Stimulated activated CD4-positive, alpha-beta T cell treated with anti-CD3 and anti-CD28 coated beads, Interleukin-2, amount 100 ng/mL, for 24 hours (primary cell): ENCODE measurements at places on chromosomes 12 and 14.

- DNase-seq: no peak
Observed at GRCh38 chr14:34338056-34338455, 124.0 kb downstream of the SPTSSA start.

GRCh38 chr12:92702754-92703679 lies at the start of gene PLEKHG7:
Gene PLEKHG7, plus strand, starts transcription at chr12:92702989. Its CDS starts 3,643 bp downstream, at chr12:92706632.
- DNase-seq: no peak

DNA sequence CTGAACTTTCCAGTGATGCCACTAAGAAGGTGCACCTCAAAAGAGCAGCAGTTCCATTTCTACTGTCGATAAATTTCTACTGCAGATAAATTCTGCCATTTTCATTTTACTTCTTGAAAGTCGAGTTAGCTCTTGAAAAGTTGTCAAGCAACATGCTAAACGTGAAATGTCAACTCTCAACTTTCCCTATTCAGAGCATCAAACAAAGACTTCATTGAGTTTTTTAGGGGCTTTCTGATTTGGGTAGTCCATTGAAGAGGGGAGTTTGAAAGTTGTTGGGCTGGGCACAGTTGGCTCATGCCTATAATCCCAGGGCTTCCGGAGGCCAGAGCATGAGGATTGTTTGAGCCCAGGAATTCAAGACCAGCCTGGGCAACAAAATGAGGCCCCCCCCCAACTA lies 59.4 kb upstream of the SYNE2 start:
- no peak for DNase-seq

DNA sequence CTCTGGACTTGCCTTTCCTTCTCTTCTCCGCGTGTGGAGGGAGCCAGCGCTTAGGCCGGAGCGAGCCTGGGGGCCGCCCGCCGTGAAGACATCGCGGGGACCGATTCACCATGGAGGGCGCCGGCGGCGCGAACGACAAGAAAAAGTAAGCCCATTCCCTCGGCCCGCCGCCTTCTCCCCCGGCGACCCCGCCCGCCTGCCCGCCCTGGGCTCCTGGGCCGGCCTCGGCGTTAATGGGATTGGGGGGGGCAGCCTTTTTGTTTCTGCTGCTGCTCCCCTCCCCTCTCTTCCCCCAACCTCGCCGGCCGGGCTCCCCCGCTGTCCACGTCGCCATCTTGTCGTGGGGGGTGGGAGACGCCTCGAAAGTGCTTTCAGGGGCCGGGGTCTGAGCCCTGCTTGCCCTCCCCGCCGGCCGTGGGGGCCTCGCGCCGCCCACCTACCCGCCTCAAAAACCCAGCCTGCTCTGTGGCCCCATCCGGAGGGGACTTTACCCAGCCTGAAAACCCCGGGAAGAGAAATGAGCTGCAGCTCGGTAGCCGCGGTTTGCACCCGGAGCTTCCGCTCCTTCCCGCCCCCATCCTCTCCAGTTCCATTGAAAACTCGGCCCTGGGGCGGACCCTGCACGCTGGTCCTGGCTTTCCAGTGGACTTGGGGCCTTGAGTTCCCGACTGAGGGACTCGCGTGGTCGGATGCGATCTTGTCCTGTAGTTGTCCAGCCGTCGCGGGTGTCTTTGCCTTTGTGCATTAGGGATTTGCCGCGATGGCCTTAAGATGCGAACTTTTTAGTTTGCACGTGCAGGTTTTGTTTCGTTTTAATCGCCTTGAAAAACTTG lies 598 bp downstream of the HIF1A start:
- peak; percentile 66 for DNase-seq

GRCh38 chr12:114342656-114343055 lies 63.3 kb downstream of the TBX5 start:
- DNase-seq: no peak

- DNase-seq: no peak
Observed at GRCh38 chr12:24632466-24632865, 316.4 kb downstream of the BCAT1 start.

DNA sequence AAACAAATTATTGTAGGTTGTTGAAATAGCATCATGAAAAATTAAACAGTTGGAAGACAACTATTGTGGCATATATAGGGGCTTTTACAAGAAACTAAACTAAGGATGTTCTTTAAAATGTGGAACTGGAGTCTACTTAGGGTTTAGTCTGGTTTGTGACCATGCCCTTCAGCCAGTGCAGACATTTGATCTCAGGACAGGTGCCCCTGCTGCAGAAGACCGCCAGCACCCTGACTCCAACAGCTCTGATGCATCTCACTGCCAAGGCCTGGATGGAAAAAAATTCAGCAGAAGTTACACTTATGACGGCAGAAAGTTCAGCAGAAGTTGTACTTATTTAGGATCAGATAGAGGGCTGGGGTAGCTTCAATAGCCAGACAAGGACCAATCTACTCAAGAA lies 51.5 kb downstream of the TMEM117 start:
- DNase-seq: no peak

DNA sequence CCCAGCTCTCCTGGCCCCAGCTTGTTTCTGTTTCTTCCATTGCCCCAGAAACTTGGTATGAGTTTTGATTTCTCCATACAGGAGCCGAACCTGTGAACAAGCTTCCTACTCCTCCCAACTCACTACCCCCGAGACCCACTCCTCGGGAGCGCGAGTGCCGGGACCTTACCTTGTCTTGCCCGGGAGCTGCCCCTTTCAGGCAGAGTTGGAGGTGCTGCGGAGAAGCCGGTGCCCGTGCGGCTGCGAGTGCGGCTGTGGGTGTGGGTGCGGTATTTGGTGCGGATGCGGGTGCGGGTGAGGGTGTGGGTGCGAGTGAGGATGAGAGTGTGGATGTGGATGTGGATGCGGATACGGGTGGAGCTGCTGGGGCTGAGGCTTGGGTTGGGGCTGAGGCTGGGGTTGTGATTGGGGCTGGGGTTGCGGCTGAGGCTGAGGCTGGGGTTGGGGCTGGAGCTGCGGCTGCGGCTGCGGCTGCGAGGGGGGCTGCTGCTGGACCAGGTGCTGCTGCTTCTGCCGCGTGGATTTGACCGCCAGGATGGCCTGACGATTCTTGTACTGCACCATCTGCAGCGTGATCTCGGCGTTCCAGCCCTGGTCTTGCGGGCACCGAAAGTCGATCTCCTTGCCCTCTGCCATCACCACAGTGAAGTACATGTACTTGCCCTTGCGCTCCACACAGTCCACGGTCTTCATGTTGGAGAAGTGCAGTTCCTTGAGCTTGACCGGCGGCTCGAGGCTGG lies 1.1 kb downstream of the PHLDA1 start:
- DNase-seq: peak; percentile 67

DNA sequence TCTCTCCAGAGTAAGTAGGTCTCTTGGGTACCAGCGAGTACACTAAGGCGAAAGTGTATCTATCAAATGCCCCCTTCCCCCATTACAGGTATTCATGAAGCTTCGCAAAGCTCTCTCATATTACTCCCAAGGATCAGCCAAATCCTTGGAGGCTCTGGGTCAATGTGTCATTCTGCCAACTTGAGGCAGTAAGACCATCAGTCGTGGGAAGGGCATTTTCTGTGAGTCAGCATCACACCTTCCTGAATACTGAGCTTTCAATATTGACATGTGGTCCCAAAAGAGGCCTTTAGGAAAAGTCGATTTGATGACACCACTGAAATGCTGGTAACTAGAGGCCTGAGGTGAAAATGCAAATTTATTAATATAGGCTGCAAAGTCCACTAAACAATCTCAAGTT lies 323.9 kb downstream of the LRIG3 start:
- no peak for DNase-seq

DNA sequence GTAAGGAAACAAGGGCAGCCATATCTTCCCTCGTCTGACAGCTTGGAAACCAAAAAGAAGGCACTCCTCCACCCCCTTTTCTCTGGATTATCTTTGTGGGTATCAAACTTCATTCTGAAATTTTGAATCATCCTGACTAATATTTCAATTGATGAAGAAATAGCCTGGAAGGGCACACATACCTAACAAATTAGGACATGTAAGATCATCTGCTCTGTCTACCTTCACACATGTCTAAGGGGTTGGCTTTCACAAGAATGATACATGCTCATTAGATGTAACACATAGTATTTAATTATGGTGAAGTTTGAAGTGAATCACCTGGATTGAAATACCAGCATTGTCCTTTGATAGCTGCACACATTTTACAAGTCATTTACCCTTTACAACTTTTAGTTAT lies 348.1 kb upstream of the RPL10L start:
- DNase-seq: no peak

DNA sequence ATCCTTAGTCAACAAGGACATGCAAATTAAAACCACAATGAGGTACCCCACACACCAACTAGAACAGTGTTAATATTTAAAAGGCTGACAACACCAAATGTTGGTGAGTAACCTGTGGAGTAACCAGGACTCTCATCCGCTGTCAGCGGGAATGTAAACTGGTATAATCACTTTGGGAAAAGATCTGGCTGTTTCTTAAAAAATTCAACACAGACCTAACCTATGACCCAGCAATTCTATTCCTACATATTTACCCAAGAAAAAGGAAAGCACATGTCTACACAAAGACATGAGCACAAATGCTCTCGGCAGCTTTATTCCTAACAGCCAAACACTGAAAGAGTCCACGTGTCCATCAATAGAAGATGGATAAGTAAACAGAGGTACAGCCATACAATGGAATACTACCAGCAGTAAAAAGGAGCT lies 26.6 kb downstream of the NRDE2 start:
- DNase-seq: no peak

DNA sequence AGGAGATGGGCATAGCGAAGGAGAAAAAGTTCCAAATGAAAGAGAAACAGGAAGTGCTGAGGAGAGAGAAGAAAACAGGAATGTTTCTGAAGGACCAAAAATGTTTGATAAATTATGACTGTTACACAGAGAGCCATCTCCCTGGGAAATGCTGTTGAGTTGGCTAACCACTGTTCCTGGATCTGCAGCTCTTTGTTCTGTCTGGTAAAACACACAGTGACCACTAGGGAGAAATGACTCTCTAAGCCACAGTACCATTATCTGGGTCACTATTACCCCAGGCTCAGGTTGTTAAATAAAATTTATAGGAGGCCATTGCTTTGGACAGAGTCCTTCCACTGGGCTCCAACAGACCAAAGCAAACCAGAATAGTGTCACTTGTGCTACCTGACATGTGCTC lies 219.3 kb downstream of the CRADD start:
- no peak for DNase-seq

DNA sequence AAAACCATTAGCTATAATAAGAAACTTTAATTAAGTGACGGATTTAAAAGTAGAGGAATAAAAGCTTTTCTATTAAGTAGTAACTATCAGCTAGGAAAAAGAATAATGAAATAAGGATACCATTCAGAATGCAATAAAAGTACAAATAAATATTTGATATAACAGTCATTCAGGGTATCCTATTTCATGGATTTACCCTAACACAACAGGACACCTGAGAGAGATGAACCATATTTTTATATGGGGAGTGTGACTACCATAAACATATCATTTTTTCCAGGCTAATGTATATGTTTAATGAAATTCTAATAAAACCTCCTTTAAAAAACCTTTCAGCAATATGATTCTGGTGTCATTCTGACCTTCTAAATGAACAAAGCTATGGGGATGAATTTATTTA lies 393.8 kb downstream of the SNAPC1 start:
- DNase-seq: no peak

DNA sequence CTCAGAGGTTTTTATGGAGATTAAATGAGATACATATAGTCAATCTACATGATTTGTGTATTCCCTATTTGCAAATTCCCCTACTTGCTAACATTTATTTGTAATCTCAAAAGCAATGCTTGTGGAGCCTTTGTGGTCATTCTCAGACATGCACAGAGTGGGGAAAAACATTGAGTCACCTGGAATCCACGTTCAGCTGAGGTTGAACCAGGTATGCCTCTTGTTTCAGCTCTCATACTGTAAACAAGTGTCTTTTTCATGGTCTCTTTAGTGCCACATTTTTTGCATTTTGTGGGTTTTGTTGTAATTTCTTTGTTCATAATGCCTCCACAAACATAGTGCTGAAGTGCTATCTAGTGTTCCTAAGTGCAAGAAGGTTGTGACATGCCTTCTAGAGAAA lies 181.9 kb downstream of the BCAT1 start:
- DNase-seq: no peak

GRCh38 chr14:31172084-31172483 lies 35.5 kb downstream of the HECTD1 start:
- DNase-seq: no peak

DNA sequence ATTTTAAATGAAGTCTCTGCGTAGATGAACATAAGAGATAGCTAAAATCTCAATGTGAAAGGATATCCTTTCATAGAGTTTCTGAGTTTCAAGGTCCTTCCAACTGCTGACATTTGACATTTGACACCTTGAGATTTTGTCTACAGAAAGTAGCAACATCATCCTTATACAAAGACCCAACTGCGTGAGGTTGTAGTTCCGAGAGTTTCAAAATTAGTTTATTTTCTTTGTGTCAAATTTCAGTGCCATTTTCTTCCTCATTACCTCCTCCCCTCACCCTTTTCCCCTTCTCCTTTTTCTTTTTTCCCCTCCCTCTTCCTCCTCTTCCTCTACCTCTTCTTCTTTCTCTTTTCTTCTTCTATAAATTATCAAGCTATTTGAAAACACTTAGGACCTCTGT lies 26.9 kb upstream of the BATF start:
- no peak for DNase-seq

GRCh38 chr12:75432924-75433323 lies 42.0 kb downstream of the GLIPR1L2 start:
- DNase-seq: no peak

- no peak for DNase-seq
Observed at GRCh38 chr14:90678846-90679362, 137.3 kb downstream of the TTC7B start.

DNA sequence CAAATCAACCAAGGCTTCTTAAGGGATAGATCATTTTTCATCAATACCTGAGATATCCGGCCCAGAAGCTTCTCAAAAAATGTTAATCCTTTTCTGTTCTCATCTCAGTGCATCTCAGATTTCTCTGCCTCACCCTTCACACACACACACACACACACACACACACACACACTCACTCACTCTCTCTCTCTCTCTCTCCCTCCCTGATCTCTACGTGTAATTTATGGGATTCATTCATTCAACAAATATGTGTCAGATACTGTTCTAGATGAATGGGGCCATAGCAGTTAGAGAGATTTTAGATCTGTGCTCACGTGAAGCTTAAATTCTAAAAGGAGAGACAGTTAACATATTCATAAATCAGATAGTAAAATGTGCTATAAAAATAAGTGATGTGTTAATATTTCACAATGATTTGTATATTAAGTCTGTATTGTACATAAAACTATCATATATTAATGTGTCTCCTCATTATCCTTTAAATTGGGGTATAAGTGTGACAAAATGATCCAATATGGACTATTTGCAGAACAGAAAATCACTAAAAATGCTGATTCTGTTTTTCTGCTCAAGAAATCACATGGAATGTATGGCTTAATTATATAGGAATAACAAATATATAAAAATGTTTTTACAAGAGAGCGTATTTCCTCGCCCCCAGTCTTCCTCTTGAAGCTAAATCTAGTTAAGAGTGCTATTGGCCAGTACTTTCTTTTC lies 7.3 kb upstream of the FRMD6 start:
- DNase-seq: no peak
